Thoracic aorta (tissue), 2 donors: ENCODE measurements at places on chromosomes 3 and 15. TPM values are rescaled to one million over a fixed set of nuclear protein-coding genes. Genes with fewer than 3 reads are reported as not detected.

The GPR156 gene
- total RNA-seq = 0.27 TPM

The NMNAT3 gene
- total RNA-seq = 3.0 TPM

The SAMMSON gene
- 25.3 TPM for total RNA-seq

The GOLGA8G gene
- total RNA-seq = not detected

The SMCO1 gene
- not detected for total RNA-seq

The ARGFX gene
- total RNA-seq = not detected

The ZNF770 gene
- 13.7 TPM for total RNA-seq

The STT3B gene
- 126 TPM for total RNA-seq

The ITIH1 gene
- not detected for total RNA-seq

The MASP1 gene
- 1.9 TPM for total RNA-seq

The COL7A1 gene
- 26.7 TPM for total RNA-seq

The GPR160 gene
- 2.2 TPM for total RNA-seq

The FBXW12 gene
- not detected for total RNA-seq

The SI gene
- total RNA-seq = not detected

GRCh38 chr3:146262371-146263110 is 11.6 kb upstream of the PLSCR4 start:
- DNase-seq = no peak

DNA sequence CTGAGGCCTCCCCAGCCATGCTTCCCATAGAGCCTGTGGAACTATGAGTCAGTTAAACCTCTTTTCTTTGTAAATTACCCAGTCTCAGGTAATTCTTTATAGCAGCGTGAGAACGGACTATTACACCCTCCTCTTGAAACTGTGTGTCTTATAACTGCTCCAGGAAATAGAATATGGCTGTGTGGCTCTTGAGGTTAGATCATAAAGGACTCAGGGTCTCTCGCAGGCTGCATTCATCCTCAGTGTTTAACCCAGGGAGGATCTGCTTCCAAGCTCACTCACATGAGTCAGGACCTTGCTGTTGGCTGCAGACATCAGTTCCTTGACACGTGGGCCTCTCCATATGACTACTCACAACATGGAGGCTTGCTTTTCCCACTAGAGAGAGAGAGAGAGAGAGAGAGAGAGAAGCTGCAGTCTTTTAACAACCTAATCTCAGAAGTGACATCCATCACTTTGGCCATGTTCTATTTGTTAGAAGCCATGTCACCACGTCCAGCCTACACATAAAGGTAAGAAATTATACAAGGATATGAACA is 114.3 kb upstream of the UBE2E1 start:
- no peak for DNase-seq

DNA sequence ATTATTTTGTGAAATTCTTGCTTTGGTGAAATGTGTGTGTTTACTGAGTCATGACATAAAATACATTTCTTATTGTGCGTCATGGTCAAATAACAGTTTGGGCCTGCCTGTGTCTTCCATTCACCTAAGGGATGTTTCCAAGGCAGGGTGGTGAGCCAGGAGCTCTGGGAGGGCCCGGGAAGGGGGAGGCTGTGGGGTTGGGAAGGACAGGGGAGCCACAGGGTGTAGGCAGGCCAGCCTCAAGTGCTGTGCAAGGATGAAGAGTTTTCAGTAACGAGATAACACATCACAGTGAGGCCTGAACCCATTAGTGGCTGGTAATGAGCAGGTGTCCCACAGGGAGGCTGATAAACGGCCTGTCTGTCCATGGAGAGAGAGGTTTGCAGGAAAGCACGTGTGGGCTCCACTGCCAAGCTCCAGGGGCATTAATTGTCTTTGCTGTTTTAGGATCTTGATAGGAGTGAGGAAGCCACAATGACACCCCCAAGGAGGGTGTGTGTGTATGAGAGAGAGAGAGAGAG is 35.6 kb upstream of the SEC13 start:
- no peak for DNase-seq

DNA sequence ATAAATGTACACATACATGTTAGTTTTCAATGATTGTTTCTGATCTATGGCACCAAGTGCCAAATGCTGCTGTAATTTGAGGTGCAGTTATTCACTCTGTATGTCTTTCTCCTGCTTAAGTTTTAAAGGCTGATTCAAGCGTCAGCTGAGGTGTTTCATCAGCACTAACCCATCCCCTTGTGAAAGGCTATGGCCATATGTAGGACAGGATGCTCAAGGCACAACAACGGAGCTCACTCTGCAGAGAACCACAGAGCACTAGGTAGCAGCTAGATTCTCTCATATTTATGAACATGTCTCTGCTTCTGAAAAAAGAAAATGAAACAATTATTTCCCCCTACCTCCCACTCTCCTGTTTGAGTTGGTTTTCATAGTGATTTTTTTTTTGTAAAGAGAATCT is 340.0 kb upstream of the TMCO5A start:
- DNase-seq = no peak

DNA sequence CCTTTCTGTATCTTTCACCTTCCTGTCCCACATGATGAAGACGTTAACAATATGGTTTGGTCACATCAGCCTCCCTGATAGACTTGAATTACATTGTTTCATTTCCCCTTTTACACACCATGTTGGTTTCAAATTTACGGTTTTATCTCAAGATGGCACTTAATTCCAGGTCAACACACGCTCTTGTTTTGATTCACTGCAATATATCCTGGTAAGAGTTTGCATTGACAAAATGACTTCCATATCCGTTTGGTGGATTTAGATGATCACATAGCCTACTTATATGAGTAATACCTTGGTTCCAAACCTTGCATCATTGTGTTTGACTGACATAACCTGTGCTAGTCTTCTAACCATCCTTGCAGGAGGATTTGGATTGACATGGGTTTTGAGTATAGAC is 499.4 kb downstream of the ROBO1 start:
- no peak for DNase-seq

DNA sequence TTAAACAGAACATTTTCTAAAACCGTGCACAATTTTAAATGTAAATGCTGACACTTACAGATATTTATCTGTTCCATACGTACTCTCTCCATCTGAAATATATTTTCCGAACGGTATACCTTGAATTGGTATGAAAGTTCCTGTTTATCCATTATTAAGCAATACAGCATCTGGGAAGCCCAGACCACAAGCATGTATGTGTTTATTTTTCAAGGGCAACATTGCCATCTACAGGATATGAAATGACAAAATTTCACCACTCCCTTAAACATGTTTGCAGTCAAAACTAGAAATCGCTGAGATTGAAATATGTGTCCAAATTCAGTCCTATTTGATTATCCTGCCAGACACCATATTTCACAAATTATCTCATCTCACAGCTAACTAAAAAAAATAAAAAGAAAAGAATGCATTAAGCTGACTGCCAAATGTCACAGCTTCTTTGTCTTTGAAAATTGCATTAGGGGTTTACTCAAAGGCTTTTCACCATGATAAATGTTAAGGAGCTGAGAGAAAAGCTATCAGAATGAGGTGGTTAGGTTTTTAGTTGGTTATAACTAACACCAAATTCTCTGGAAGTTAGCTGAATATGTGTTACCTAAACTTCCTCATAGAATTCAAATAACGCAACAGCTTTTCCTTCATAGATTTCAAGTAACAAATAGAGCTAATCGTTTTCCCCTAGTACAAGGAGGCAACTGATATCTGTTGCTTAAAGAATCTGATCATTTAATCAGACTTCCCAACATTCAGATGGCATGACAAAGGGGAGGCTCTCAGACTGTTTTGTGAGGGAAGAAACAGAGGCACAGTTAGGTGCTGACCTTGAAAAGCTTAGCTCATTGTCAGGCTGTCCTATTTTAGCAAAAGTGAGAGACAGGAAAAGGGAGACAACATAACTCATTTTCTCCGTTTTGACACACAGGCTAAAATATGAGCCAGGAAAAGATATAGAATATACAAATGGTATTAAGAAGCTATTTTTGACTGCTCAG is 533.1 kb downstream of the TBL1XR1 start:
- no peak for DNase-seq

DNA sequence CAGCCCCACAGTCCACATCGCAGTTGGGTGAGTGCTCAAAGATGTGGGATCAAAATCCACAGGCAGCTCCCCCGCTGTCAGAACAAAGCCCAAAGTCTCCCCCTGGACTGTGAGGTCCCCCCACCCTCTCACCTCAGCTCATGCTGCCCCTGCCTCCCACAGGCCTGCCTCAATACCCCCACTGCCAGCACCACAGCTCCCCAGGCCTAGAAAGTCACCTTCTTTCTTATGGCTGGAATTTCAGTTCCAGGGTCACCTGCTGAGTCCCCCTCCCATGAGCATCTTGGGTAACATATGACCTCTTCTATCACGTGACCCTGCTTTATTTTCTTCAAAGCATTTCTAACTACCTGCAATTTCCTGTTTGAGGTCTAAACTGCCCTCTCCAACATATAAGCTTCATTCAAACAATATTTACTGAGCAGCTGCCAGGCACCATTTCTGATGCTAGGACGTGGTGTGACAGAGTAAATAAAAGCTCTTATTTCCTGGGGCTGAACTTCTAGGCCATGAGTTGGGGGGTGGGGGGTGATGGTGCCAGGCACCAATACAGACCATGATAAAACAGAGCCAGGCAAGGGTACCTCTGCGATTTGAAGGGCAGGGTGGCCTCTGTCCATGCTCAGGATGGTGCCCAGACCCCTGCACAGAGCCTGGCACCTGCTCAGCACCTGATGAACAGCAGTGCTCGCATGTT is 2.4 kb upstream of the TMEM89 start:
- DNase-seq = no peak

- DNase-seq = no peak
These were observed 468.0 kb upstream of the TBL1XR1 start for GRCh38 chr3:177665122-177665808.

- no peak for DNase-seq
These were observed 36.6 kb downstream of the UACA start for GRCh38 chr15:70726753-70727152.

GRCh38 chr3:707041-707440 is 385.8 kb upstream of the CNTN6 start:
- no peak for DNase-seq

GRCh38 chr15:81024265-81024872 is 23.6 kb downstream of the TLNRD1 start:
- DNase-seq = no peak

DNA sequence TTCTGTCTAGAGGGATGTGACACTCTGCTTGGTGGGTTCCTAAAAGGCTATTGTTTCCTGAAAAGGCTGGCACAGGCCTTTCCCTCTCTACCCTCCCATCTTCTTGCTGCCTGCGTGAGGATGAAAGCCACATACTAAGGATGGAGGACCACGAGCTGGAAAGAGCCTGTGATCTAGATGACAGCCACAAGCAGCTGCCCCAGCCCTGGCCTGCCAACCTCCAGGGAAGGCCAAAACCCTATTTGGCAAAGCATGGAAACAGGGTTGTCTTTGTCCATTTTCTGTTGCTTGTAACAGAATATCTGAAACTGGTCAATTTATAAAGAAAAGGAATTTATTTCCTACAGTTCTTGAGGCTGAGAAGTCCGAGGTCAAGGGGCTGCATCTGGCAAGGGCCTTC is 144.5 kb downstream of the FBLN2 start:
- DNase-seq = no peak

- no peak for DNase-seq
These were observed 74.8 kb upstream of the MAGI1 start for GRCh38 chr3:66113542-66113941.

GRCh38 chr3:187850258-187850921 is 105.1 kb upstream of the BCL6 start:
- DNase-seq = no peak

GRCh38 chr15:41276831-41277230 is 45.8 kb downstream of the CHP1 start:
- DNase-seq = no peak

GRCh38 chr3:74883690-74884089 is 269.2 kb upstream of the CNTN3 start:
- DNase-seq = no peak

DNA sequence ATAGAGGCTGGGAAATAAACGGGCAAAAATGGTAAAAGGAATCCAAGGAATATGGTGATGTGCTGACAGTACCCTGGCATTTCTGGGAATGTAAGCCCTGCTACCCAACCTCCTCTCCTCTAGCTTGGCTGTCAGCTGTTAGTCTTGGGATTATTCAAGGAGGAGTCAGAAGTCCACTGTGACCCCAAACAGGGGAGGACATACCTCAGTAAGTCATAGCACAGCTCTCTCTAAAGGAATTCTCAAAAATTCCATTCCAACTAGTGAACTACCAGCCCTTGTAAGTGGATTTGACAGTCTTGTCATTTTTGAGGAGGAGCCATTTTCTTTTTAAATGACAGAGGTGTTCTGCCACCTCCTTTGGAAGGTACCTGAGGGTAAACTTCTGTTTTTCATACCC is 207.5 kb downstream of the PDCD6IP start:
- DNase-seq = no peak

DNA sequence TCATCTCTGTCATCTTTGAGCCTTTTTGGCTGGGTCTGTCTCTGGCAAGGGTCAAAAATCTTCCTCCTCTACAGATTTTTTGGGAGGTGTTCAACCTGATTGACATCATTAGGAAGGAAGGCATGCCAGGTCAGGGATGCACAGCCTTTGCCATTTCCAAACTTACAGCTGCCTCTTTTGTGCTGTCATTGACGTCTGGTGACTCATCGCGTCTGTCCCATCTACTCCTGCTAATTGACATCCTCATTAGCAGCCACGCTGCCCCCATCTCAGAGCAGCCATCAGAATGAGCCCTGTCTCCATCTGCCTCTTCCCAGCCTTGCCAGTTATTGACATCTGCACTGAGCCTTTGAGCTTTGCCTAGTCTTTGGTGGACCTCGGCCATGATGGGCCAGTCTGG is 53.0 kb downstream of the PDIA5 start:
- no peak for DNase-seq

DNA sequence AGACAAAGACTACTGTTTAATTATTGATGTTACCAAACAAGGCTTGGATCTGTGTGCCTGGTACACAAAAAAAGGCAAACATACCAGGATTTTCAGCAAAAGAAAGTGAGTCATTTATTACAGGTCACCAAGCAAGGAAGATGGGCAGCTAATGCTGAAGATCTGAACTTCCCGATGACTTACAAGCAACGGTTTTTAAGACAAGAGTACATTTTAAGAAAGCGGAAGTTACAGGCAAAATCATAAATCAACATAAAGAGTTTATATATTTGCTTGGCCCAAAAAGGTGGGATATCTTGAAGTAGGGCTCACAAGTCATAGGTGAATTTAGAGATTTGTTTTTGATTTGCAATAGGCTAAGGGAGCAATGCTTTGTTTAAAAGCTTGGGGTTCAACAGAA is 125.4 kb upstream of the SPATA16 start:
- no peak for DNase-seq

GRCh38 chr3:16494094-16494493 is 19.4 kb downstream of the RFTN1 start:
- DNase-seq = no peak

DNA sequence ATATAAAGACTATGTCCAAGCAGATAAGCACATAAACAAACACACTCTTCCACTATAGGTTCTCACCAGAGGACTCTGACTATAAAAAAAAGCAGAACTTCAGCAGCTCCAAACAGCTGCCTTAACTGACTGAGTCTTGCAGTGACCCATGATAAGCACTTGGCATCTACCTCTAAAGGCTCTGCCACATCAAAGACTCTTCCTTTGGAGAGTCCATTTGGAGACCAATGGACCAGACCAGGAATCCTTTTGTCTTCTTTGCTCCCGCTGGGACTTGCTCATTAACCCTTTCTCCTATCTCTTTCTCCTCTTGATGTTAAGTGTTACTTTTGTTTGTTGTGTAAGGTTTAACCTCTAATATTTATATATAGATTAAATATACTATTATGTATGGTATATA is 424.1 kb downstream of the RSL24D1 start:
- no peak for DNase-seq

GRCh38 chr15:49320351-49320750 is 102.7 kb upstream of the FGF7 start:
- no peak for DNase-seq

GRCh38 chr3:119967353-119968006 is 126.8 kb downstream of the GSK3B start:
- no peak for DNase-seq

- DNase-seq = no peak
These were observed 5.9 kb downstream of the KBTBD13 start for GRCh38 chr15:65082303-65082953.
